Stimulated activated CD4-positive, alpha-beta T cell treated with anti-CD3 and anti-CD28 coated beads, Interleukin-15, amount 100 ng/mL, for 48 hours (primary cell): ENCODE measurements at places on chromosomes 11 and 22.

- DNase-seq: no peak
Observed at GRCh38 chr11:108819957-108820356, 155.1 kb downstream of the DDX10 start.

GRCh38 chr11:48032721-48033120 is 52.4 kb downstream of the PTPRJ start:
- no peak for DNase-seq

- no peak for DNase-seq
Observed at GRCh38 chr11:87726506-87726905, 448.7 kb downstream of the RAB38 start.

DNA sequence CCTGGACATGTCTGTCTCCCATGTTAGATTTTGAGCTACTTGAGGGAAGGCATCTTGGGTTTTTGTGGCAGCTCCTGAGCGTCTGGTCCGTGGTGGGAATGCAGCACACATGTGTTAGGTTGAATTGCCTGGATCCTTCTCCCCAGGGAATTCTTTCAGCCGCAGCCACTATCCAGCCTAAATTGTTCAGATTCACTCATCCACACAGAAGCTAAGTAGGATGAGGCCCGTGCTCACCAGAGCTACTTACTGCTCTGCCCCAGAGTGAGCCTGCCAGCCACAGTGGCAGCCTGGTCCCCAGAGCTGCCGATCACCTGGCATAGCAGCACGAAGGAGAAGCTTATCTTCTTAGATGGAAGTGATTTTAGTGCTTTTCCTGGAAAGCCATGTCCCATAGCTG is 34.4 kb upstream of the SORL1-AS1 start:
- DNase-seq: no peak

- DNase-seq: no peak
Observed at GRCh38 chr11:64303109-64304031, 2.0 kb upstream of the ESRRA start.

DNA sequence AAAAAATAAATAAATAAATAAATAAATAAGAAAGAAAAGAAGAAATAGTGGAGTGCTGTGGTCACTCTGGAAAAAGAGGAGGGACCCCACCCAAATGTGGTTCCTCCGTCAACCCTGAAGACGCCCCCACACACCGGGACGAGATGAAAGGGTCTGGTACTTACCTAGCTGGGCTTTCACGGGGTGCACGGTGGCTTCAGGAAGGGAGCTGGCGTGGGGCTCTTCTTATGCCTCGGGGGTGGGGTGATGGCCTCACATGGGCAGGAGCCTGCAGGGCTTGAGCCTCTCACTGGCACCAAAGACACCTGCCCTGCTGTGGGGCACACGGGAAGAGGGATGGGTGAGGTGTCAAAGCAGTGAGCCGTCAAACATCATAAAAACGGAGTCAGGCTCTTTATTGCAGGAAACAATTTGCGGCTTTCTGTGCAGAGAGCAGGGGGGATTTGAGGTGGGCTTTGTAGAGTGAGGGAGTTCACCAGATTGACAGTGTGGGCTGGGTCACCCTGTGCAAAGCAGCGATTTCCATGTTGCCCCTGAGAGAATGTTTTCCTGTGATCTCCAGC is 28.0 kb upstream of the KRTAP5-6 start:
- no peak for DNase-seq

DNA sequence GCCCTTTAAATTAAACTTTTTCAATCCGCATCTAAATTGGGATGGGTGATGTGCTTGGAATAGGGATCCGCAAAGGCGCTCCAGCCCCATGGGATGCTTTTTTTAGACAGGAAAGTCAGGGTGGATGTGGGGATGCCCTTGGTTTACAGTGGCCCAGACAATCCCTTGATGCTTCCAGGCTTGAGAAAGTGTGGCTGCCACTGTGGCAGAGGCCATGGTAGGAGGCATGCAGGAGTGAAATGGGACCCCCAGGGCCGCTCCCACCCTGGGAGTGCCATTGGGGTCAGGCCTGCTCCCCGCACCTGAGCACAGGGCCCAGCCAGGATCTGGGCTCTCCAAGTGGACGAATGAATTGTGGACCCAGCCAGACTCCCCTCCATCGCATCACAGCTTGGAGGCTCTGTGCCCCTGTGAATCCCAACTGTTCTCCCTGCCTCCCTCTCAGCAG is 75.8 kb downstream of the COMMD9 start:
- no peak for DNase-seq

- no peak for DNase-seq
Observed at GRCh38 chr11:46234311-46234710, 43.2 kb upstream of the CREB3L1 start.

GRCh38 chr11:2709429-2709828 is 9.6 kb upstream of the KCNQ1OT1 start:
- DNase-seq: no peak

DNA sequence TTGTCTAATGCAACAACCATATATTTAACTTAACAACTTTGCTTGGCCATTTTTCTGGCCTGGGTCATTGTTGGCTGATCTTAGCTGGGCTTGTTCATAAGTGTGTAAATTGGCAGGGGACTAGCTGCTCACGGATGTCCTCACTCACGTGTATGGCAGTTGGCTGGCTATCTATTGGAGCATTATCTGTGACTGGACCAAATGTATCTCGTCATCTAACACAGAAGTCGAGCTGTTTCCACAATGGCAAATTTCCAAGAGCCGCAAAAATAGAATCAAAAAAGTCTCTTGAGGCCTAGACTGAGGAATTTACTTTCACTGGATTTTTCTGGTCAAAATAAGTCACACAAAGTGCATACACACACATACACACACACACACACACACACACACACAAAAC is 893.3 kb downstream of the FAM181B start:
- DNase-seq: no peak

DNA sequence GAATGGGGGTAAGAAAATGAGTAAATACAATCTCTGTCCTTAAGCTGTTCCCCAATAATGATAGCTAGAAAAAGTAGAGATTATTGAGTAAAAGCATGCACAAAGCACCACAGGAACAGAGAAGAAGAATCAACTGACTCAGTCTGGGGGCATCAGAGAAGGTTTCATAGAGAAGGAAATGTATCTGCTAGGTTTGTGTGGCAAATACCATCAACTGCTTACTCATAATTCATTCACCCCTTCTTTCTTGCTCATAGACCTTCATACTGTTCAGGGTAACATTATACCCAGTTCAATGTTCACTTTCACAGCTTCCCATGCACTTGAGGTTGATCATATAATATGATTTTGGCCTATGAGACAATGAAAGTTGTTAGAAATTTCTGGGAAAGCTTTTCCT is 85.2 kb upstream of the SCUBE2 start:
- no peak for DNase-seq

- no peak for DNase-seq
Observed at GRCh38 chr11:71563406-71563805, 2.0 kb upstream of the KRTAP5-10 start.

- no peak for DNase-seq
Observed at GRCh38 chr22:24106385-24107381, 74.6 kb upstream of the SUSD2 start.

GRCh38 chr11:76786441-76787014 is 3.4 kb downstream of the TSKU start:
- no peak for DNase-seq

GRCh38 chr11:111976767-111977145 is 39.6 kb downstream of the DIXDC1 start:
- no peak for DNase-seq
